ENCODE measurements at places on chromosomes 4 and X. TPM values are rescaled to one million over a fixed set of nuclear protein-coding genes. Genes with fewer than 3 reads are reported as not detected.

GRCh38 chr4:48909697-48910096 is 3.1 kb upstream of the OCIAD2 start:
- DNase-seq, result no peak

- no peak for DNase-seq
Observed at GRCh38 chrX:45497290-45497689, 296.6 kb upstream of the DIPK2B start.

- DNase-seq, result no peak
Observed at GRCh38 chrX:150715184-150715583, 22.0 kb downstream of the MTMR1 start.

- no peak for DNase-seq
Observed at GRCh38 chr4:180688480-180688879, 1554.7 kb upstream of the TENM3 start.

- DNase-seq, result no peak
Observed at GRCh38 chr4:18213576-18214198, 192.1 kb upstream of the LCORL start.

DNA sequence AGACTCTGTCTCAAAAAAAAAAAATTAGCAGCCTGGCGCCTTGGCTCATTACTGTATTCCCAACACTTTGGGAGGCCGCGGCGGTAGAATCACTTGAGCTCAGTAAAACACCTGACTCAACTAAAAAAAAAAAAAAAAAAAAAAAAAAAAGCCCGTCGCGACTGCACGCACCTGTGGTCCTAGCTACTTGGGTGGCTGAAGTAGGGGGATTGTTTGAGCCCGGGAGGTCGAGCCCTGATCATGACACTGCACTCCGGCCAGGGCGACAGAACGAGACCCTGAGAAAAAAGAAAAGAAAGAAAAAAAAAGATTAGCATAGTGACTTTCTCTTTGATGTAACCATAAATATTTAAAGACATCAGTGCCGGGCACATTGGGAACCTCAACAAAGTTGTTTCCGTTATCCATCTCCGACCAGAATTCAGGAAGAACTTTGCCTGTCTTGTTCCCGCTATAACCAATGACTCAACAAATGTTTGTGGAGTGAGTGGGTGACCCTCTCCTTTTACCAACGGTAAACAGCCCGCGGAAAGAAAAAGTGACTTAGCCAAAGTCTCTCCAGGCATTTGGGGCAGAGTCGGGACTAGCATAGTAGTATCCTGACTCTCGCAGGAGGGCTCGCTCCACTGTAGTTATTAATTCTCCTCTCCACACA is 553 bp upstream of the MED28 start:
- no peak for DNase-seq

DNA sequence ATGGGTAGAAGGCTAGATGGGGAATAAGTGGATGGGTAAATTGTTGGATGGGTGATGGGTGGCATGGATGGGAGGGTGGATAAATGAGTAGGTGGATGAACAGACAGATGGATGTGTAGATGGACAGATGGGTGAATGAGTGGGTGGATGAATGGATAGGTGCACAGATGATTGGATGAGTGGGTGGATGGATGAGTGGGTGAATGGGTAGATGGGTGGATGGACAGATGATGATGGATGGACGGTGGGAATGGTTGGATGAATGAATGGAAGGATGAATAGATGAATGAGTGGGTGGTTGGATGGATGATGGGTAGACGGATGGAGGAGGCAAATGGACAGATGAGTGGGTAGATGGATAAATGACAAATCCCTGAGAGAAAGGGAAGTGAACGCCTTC is 68.3 kb downstream of the EVC2 start:
- DNase-seq, result no peak

GRCh38 chr4:69800599-69800998 is 40.2 kb upstream of the SULT1B1 start:
- DNase-seq, result no peak

- DNase-seq, result no peak
Observed at GRCh38 chr4:147173797-147174432, 228.3 kb upstream of the TTC29 start.

DNA sequence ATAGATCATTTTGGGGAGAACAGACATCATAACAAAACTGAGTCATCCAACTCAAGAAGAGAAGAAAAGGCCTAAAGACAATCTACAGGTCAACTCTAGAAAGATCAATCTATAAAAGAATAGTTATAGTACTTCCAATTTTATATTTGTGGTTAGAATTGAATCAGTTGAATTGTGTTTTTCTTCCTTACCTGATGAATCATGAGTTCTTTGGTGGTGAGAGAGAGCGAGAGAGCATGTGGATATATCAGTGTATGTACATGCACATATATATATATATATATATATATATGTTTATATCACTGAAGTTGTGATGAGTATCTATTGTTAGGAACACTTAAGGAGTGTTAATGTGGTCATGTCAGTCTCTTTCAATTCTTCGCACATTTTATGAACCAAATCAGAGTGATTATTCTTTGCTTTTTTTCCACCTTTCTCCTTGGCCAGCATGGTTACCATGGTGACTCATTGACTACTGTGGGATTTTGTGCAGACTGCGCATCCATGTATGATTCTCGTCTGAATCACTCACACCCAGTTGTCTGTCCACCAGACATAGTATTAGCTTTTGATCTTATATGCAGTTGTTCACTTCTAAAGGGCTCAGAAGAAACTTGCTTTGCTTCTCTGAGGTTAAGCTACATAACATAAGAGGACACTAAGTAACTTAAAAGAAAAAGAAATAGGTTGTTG is 90.4 kb upstream of the RAB40AL start:
- DNase-seq, result no peak

- no peak for DNase-seq
Observed at GRCh38 chr4:66331761-66332160, 661.5 kb upstream of the EPHA5 start.

DNA sequence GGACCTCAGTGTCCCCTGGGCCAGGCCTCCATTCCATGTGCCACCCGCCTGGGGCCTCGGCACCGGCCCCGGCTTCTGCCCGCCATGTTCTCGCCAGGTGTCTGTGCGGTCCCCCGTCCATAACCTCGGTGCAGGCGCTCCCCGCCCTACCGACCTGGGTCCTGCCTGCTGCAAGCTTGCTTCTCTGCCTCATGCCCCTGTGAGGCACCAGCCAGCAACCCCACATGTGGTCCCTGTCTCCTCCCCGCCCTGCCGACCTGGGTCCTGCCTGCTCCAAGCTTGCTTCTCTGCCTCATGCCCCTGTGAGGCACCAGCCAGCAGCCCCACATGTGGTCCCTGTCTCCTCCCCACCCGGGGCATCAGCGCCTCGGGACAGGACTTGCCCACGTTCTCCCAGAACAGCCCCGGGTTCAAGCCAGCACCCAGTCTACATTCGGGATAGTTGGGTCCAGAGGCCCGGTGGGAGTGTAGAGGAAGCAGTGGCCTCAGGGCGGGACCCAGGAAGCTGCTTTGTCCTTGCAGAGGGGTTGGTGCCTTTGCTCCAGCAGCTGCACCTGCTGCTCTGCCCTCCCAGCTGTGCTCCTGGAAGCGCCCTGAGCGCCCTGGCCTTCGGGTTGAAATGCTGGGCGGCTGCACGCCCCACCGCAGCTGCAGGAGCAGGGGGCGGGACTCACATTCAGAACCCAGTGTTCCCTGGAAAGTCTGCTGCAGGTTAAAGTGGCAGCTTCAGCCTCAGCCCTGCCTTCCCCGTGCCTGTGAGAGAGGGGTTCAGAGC is 20.1 kb upstream of the UVSSA start:
- no peak for DNase-seq

DNA sequence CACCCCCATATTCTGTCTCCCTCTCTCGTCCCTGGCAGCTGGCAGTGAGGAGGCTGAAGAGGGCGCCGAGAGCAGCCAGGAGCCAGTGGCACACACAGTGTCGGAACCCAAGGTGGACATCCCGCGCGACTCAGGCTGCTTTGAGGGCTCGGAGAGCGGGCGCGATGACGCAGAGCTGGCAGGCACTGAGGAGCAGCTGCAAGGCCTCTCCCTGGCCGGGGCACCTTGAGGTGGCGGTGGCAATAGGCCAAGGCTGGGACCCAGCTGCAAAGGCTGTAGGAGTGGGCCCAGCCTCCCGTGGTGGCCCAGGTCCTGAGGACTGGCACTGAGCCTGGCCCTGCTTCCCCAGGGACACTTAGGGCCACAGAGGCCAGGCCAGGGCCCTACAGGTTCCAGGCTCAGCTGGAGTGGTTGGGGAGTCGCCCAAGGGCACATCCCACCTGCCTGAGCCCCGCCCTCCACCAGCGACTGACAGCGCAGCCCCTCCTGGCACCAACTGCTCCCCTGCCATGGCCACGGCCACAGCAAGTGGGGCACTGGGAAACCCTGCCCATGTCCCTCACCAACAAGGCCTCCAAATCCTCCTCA is 13.9 kb downstream of the SASH3 start:
- DNase-seq, result peak; percentile 87

GRCh38 chrX:115693476-115693875 is 132.5 kb downstream of the PLS3 start:
- DNase-seq, result no peak

DNA sequence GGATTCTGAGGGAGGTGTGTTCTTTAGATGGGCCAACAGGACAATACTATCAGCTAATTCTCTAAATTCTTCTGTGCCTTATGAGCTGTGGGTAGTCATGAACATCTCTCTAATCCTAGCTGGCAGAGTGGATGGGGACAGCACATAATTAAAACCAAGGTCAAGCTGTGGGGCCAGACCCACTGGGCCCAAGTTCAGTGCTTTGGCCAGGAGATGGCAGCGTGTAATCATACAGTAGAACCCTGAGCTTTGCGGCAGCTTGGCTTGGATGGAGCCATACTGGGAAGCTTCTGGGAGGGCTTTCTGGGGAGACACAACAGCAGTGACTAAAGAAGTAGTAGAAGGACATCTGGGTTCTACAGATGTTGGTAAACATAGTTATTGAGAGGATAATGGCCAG is 140.3 kb upstream of the CXCL13 start:
- DNase-seq, result no peak

- DNase-seq, result no peak
Observed at GRCh38 chr4:141210168-141210567, 10.5 kb upstream of the ZNF330 start.

DNA sequence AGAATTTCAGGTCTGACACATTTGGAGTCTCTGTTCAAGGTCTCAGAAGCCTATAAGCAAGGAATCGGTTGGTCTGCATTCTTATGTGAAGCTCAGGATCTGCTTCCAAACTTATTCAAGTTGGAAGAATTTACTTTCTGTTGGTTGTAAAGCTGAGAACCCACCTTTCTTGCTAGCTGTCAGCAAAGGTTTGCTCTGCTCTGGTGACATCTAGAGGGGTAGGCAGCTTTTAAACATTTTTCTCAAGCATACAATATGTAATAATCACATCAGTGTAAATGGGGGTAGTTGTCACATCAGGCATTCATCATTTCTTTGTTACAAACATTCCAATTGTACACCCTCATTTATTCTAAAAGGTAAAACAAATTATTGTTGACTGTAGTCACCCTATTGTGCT is 935.2 kb downstream of the TRAM1L1 start:
- no peak for DNase-seq

- DNase-seq, result no peak
Observed at GRCh38 chrX:3529466-3530010, 183.1 kb upstream of the MXRA5 start.

The CLDN34 gene
- total RNA-seq, result not detected

The HTN1 gene
- not detected for total RNA-seq

The PABPC4L gene
- 1.3 TPM for total RNA-seq

The SFRP2 gene
- total RNA-seq, result 38.2 TPM

The ADAM29 gene
- not detected for total RNA-seq

The TMEM31 gene
- not detected for total RNA-seq

The MXRA5 gene
- 3.5 TPM for total RNA-seq

Data from mesenteric fat pad (tissue), 1 donor.